ENCODE measurements at places on chromosomes 2 and 18.

DNA sequence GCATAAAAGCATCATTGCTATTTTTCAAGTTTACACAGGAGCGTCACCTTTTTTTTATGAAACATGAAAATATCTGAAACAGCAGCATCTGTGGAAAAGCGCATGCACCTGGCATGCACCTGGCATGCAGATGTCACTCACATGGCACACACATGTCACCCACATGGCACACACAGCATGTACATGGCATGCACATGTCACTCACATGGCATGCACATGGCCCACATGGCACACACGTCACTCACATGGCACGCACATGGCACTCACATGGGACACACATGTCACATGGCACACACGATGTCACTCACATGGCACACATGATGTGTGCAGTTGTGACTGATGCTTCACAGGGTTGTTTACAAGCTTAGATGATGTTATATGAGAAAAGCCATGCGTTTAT is 188.0 kb downstream of the ZNF407 start:
- no peak for DNase-seq

GRCh38 chr2:29783666-29784065 is 137.7 kb downstream of the ALK start:
- DNase-seq, result no peak

- no peak for DNase-seq
These were observed 170.6 kb downstream of the FHOD3 start for GRCh38 chr18:36468161-36468560.

DNA sequence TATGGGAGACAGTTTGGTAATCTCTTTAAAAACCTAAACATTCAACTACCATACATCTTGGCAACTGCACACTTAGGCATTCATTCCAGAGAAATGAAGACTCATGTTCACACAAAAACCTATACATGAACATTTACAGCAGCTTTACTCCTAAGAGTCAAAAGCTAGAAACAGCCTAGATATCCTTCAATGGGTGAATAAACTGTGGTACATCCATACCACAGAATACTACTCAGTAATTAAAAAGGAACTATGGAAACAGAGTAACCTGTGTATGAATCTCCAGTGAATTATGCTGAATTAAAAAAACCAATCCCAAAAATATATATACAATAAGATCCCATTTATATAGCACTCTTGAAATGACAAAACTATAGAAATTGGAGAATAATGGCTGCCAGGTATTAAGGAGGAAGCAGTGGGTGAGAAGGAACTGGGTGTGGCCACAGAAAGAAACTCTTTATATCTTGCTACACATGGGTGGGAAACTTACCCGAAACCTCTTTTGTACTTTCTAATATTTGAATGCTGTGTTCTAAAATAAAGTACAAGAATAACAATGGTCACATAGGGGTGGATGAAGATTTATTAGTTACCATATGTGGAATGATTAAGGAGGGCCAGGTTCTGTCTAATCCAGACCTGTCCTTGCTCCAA is 13.7 kb downstream of the SESTD1 start:
- DNase-seq, result no peak

GRCh38 chr2:30756051-30756719 is 51.1 kb downstream of the CAPN13 start:
- DNase-seq, result no peak

- no peak for DNase-seq
These were observed 119.9 kb upstream of the CAB39 start for GRCh38 chr2:230592775-230593174.

DNA sequence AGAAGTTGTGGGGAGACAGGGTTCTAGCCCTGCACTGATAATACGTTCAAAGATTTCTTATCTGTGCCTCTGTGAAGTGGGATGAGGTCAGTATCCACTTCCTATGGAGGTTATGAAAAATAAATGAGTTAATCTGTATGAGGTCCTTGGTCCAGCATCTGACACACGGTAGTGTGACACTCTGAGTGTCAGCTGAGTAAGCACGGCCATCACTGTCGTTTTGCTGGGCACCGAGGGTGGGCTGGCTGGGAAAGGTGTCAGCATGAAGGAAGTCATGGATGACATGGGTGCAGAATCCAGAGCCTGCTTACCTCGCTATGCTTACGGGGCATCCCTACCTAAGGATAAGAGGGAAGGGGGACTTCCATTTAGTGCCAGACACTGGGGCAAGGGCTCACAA is 150.3 kb downstream of the INHBB start:
- no peak for DNase-seq

GRCh38 chr2:230877759-230878598 is 13.2 kb downstream of the ITM2C start:
- no peak for DNase-seq

- no peak for DNase-seq
These were observed 82.7 kb downstream of the FAM168B start for GRCh38 chr2:131010566-131010965.

DNA sequence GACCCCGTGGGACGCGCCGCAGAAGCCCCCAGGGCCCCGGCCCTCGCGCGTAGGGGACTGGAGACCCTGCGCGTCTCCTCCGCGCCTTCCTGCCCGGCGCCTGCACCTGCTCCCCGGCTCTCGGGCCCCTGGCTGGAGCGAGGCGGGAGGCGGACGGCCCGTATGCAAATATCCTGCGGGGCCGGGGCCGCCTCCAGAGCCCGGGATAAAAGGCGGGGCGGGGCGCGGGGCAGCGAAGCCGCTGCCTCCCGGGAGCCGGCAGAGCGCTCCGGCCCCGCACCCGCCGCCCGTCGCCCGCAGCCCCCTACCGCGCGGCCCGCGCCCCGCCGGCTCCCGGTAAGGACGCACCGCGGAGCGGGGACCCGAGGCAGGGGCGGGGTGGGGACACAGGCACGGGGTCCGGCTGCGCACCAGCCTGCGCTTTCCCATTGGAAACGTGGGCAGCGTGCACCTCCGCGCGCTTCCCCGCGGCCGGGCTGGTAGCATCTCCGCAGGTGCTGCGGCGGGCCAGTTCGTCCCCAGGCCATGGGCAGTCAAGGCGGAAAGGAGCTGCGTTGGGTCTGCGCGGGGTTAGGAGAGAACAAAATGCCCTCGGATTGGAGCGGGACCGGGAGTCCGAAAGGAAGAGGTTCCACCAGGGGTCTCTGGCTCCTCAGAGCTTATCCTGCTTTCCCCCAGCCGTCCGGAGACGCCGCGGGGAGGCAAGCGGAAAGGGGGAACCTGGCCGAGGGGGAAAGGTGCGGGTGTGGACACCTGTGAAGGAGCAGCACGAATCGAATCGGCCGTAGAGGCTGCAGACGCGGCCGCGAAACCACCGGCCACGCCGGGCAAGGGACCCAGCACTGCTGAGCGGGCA is at the start of gene ATP6V1C2:
ATP6V1C2 (plus strand) TSS at position 235 of the 856 bp plus-strand sequence. CDS start 1,220 bp downstream, outside the sequence.
- no peak for DNase-seq

DNA sequence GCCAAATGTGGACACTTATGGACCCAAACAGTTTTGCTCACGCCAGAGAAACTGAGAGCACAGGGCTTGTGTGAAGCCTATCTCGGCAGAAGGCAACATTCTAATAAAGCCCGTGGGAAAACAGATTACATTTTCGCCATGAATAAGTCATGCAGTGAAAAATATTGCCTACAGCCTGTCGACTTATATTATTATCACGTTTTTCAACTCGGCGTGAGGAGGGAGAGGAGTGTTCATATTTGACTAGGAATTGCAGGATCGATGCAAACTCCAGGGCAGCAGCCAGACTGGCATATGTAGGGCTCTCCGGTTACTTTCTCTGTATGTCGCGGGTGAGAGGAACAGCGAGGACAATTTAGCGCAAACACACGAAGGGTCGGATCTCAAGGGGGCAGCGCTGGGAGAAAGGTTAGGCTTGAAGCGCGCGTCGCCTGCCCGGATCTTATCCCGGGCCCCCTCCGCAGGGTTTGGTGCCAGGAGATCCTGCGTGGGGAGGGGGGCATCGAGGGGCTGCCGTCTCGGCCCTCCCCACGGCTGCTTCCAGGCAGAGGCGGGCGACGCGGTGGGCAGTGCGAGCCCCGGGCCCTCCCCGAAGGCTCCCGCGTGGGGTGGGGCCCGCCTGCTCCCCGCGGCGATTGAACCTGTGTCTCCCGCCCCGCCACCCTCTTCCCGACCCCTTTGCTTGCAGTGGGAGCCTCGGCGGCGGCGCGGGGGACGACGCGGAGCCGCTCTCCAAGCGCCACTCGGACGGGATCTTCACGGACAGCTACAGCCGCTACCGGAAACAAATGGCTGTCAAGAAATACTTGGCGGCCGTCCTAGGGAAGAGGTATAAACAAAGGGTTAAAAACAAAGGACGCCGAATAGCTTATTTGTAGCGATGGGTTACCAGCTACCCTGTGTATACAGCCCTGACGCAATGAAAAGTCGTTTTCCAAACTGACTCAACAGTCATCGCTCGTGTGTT is 4.4 kb downstream of the ADCYAP1 start:
- no peak for DNase-seq

GRCh38 chr2:208033701-208034502 is 8.6 kb upstream of the PLEKHM3 start:
- no peak for DNase-seq

- no peak for DNase-seq
These were observed 129.7 kb downstream of the IRS1 start for GRCh38 chr2:226669905-226670304.

DNA sequence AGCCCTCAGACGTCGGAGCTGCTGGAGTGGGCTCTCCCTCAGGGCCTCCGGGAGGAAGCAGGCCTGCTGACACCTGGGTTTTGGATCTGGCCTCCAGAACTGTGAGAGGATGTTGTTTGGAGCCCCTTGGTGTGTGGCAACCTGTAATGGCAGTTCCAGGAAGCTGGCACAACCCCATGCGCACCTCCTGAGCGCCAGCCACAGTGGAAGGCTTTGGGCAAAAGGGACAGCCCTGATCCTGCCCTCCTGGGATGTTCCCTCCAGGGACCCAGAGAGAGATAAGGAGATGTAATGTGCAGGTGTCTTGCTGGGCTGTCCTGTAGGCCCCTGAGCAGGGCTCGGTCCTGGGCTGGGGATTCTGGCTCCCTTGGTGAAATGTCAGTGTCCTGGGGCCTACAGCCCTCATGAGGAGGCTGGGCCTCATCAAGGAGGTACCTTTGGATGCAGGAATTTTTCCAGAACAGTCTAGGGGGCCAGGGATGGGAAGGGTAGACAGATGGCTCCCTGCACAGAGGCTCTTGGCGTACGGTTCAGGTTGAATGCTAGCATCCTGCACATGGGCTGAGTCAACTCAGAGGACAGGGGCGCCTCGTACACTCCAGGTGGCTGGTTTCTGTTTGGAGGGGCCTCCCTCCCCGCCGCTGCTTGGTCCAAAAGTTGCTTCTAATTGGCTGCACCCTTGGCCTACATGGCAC is 61.1 kb downstream of the ASB1 start:
- DNase-seq, result no peak

DNA sequence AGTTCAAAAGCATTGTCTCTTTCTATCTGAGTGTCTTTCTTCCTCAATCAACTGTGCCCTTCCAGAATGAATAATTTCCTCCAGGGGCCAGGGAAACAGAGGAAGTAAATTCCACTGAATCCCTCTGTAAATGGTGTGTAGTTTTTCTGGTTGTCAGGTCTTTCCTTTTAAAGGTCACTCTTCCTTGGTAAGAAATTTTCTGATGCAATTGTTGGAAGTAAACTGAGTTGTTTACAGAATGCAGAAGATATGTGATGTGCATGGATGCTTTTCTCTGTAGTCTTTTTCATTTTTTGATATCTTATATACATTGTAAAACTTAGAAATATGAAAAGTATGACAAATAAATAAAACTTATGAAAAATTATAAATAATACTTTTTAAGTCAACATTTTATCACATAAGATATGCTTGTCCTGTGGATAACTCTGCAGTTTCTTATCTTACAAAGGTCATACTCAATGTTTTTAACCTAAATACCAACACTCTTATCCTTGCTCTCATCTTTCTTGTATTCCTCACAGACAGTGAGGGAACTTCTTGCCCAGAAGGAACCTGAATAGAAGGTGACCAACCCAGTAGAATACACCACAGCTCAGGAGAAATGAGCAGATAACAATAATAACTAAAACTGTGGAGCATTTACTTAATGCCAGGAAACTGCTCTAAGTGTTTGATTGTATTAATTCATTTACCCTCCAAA is 234.5 kb downstream of the METTL4 start:
- no peak for DNase-seq

DNA sequence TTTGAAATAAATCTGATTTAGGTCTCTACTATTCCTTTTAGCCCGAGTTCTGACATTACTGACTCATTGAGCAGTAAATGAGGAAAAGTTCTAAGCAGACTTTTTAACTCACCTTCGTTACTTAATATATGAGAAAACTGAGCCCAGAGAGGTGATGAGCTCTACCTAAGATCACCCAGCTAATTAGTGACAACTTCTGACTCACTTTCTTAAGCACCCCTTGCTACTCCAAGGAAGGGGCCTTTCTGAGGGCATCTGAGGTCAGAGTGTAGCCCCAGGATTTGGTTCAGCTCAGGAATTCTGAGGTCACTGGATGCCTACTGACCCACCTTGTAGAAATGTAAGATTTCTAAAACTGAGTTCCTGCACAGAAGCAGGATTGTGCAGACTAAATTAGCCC is 102.2 kb upstream of the FZD5 start:
- no peak for DNase-seq

- DNase-seq, result no peak
These were observed 26.4 kb downstream of the ZNF516 start for GRCh38 chr18:76468345-76469304.

DNA sequence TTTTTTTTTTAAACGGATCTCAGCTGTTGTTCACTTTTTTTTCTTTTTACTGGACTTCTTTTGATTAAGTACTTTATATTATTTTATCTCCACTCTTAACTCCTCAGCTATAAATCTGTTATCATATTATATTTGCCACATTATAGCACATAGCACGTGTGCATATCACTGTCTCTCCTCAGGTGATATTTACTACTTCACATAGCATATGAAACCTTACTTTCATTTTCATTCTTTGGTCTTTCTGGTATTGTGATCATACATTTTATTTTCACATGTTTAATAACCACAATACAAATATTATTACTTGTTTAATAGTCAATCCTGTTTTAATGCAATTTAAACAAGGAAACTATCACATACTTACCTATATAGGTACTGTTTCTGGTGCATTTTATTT is 993.1 kb upstream of the TMEFF2 start:
- DNase-seq, result no peak

DNA sequence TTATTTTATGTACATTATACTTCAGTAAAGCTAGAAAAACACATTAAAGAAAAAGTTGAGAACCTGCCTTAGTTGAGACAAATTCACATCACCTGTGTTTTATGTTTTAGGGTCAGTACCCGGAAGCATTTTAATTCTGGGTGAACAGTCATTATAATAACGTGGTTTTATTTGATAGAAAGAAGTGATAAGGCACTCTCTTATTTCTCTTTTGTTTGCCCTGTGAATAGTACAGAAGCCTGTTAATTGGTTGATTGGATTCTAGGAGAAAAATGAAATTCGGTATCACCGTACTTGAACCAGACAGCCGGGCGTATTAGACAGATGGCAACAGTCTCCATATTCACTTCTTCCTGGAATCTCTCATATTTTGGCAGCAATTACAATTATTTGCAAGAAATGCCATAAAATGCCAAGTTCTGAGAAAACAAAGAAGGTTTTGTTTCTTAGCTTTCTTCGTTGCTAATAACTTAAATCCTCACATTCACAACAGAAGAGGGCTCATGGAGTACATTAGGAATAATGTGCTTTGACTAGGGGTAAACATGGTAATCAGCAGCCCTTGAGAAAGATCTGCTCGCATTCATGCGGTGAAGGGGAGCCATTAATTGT is 168.7 kb upstream of the RASGRP3 start:
- DNase-seq, result no peak

Measured in T-helper 1 cell (primary cell).